T-cell (primary cell): ENCODE measurements at places on chromosomes 2 and 18.

GRCh38 chr2:239344857-239345216 lies 56.0 kb downstream of the HDAC4 start:
- no peak for DNase-seq

DNA sequence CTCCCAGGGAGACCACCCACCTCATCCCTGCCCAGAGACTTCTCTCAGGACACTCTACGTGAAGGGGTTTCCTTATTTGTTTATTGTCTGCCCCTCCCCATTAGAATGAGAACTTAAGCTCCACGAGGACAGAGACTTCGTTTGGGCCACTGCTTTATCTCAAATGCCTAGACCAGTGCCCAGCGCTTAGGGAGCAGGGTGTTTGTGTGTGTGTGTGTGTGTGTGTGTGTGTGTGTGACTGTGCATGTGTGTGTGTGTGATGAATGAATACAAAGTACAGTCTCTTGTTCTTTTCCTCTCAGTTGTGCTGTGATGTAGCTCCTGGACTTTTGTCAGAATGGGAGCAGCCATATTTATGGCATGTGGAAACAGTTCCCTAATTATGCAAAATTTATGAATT lies 34.4 kb upstream of the CABYR start:
- DNase-seq: no peak

- DNase-seq: no peak
Observed at GRCh38 chr2:127173057-127173456, 47.0 kb downstream of the CYP27C1 start.

GRCh38 chr2:39506215-39506614 lies 69.1 kb upstream of the MAP4K3 start:
- DNase-seq: no peak

DNA sequence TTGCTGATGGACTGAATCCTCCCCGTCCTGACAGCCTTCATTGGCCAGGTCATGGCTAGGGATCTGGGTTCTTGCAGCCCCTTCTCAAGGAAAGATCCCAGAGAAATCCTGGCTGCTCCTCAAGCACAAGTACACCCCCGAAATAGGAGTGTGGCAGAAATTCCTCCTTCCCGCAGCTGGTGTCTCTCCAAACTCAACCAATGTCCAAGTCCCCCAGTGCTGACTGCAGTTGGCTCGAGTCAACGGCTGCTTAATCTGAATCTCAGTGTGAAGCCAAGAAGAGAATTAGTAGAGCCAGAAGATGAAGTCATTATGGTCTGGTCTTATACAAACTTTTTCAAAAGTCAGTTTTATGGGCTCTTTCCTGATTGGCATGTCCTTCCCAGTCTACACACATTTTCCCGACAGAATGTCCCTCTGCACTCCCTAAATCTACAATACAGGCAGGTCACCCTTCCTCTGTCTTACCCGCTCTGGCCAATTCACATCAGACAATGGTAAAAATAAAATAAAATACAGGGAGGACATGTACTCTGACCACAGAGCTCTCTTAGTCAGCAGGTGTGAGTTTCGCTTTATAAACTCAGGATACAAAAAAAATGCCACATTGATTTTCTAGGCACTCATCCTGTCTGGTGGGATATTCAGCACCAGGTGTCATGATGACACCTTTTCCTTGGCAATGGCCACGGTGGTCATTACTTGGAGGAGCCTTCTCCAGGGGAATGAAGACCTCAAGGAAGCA lies 76.9 kb upstream of the PAPOLG start:
- no peak for DNase-seq

DNA sequence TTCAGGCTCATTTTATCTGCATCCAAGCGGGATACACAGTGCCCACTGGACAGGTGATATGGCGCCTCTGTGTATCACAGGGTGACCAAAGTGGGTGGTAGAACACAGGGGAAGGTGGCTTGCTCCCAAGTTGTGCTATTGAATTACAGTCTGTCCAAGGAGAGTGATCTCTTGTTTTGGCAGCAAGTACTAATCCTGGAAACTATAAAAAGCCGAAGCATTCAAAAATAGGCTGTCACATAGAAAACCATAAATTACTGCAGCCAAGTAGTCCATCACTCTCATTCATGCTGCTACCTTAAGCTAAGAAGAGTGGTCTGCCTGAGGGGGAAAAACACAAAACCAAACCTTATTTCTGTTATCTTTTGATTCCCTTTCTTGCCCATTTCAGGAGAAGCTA lies 237.1 kb upstream of the POU3F3 start:
- no peak for DNase-seq

DNA sequence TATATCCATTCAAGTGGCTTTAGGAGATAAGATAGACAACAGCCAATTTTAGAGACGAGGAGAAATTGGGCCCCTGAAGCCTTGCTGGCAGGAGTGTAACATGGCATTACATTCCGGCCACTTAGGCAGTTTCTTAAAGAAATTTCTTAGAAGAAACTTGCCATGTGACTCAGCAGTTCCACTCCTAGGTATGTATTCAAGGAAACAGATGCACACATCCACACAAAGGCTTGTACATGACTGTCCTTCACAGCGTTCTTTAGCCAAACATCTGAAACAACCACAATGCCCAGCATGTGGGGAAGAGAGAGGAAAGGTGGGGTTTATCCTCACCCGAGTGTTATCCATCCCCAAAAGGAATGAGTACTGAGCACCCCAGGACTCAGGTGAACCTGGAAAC lies 107.1 kb downstream of the NFATC1 start:
- DNase-seq: no peak

DNA sequence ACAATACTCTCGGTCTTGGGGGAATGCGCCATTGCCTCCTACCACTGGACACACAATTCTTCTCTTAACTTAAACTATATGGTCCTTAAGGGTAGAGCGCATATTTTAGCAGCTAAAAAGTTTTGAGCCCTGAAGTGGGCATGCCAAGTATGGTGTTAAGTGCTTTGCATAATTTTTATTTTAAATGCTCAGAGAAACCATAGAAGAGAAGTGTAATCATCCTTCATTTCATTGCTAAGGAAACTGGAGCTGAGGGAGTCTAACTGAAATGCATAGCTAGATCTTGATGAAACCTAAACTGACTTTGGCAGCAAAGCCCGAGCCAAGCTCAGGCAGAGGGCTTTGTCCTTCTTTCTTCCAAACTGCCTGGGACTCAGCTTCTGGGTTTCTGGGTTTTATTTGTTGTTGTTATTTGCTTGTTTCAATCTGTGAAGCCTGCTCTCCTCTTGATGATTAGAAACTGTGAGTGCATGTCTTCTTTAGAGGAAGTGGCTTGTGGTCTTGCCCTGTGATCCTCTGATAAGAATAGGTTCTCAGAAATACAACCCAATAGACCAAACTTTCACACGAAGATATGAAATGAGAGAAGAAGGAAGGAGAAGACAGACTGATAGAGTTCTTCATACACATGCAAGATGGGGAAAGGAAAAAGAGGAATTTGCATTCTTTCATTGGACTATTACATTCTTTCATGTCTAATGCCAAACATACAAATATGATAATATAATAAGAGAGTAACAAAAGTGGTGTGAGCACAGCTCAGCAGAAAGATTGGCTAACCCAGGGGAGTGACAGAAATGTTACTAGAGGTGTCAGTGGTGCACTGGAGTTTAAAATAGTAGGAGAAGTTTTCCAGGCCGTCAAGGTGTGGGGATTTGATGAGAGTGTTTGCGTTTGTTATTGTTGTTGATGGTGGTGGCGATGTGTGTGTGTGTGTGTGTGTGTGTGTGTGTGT lies 7.5 kb upstream of the RNF144A start:
- no peak for DNase-seq

DNA sequence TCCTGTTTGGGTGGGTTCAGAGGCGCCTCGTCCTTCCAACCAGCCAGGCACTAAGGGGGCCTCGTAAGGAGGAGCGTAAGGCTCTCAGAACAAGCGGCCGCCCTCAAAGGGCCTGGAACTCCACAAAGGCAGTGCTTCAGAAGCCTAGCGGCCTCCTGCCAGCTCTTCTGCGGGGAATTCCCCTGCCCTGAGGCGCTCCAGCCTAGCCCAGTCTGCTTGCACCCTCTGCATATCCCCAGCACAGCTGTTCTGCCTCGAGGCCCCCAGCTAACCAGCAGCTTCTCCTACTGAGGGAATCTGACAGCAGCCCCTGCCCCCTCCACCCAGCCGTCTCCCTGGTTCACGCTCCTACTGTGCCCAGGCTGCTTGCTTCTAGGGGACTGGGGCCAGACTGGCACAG lies 265.9 kb downstream of the TFCP2L1 start:
- no peak for DNase-seq

GRCh38 chr2:71130905-71131244 lies 441 bp downstream of the MPHOSPH10 start:
- DNase-seq: no peak

GRCh38 chr18:78542204-78542603 lies 437.4 kb upstream of the SALL3 start:
- no peak for DNase-seq
